ENCODE measurements at places on chromosomes 3 and 15.

GRCh38 chr15:57079931-57080620 lies 161.6 kb downstream of the TCF12 start:
- no peak for DNase-seq

DNA sequence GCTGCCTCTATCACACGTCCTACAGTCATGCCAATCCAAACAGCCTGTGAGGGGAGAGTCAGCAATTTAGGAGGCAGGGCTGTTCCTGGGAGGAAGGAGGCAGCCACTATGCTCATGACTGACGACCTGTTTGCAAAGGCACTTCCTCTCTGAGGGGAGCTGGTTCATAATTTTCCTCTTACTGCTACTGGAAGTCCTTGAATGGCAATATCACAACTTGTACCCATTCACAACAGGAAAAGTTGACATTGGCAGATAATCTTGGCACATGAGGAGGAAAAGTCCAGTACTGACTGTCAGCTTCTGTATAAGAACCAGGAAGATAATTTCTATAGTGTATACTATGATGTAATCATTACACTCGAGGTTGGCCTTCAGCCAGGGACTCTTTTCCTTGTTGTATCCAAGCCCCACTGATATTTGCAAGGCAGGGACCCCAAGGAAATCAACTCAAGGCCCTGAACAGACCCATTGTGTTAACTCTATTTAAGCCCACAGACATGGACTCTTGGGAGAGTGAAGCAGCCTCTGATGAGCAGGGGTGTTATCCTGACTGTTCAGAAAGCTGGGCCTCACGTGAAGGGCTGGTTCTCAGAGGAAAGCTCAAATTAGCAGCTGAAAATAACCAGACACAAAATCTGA lies 267.3 kb upstream of the ADAMTS9 start:
- DNase-seq, result no peak

- DNase-seq, result no peak
Observed at GRCh38 chr3:56075089-56075488, 393.2 kb downstream of the ERC2 start.

DNA sequence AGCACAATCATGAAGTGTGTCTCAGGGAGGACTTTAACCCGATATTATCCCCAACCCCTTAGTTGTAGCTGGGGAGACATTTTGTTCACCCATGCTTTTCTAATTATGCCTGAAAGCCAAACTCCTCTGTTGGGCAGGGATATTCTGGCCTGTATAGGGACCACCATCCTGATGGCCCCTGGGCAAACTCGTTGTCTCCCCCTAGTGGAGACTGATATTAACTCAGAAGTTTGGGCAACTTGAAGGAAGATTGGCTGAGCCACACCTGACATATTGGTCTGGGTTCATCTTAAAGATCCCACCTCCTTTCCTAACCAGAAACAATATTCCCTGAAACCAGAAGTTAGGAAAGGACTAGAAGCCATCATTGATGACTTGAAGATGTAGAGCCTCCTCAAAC lies 42.3 kb downstream of the TM4SF18 start:
- peak; percentile 55 for DNase-seq

GRCh38 chr3:170714562-170715535 lies 129.0 kb upstream of the SLC7A14 start:
- no peak for DNase-seq

DNA sequence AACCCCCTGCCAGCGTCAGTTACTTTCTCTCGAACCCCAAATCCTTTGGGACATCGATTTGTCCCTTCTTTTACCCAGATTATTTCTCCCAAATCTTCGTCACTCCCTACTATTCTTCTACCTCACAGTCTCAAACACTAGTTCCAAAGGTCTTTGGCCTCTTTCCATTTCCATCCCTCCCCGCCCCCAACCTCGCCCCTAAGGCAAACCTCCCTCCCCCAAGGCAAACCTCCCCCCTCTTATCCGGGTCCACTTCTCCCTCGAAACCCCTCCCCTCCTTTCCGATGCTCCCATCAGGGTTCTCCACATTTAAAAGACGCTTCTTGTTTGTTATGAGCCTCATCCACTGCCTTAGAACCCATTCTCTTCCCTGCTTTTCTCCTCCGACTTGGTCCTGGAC lies 583 bp downstream of the EAF1 start:
- no peak for DNase-seq

GRCh38 chr3:46713898-46714552 lies 3.6 kb downstream of the PRSS50 start:
- DNase-seq, result peak; percentile 73

GRCh38 chr3:187646906-187647660 lies 23.1 kb downstream of the SST start:
- DNase-seq, result no peak

- peak; percentile 68 for DNase-seq
Observed at GRCh38 chr15:91032919-91033803, 10.8 kb upstream of the VPS33B start.

GRCh38 chr15:50702762-50703334 lies 16.3 kb upstream of the TRPM7 start:
- DNase-seq, result no peak

GRCh38 chr3:180922242-180922641 lies 9.8 kb downstream of the FXR1 start:
- no peak for DNase-seq

DNA sequence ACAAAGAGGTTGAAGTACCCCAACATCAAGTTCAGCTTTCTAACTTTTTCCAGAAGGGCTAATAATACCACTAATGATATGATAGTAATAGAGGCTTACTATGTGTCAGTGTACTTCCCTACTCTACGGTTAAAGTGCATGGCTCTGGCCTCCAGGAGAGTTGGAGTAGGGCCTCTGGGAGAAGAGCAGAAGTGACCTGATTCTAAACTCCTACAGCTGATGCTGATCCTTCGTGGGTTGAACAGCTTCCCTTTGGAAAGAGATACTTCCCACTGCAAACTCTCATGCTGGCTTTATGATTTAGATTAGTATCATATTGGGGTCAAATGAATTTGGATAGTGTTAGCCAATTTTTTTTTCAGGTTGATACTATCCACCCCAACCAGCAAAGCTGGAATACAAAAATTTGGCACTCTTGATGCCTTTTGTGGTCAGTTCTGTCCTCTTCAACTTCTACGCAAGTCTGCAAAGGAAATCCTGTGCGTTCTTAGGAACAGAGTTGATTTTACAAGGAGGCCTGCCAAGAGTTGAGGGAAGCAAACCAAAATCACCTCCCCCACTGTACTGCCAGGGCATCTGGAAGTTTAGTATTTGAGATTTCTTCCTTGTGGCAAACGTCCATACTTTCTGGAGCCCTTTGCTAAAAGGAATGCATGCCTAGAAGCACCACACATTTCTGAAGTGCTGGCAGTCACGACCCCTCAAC lies 17.8 kb downstream of the TMEM212 start:
- no peak for DNase-seq
